DMS79 treated with DMSO at 0.1 percent for 48 hours (cell line): ENCODE measurements at places on chromosomes 4 and X.

DNA sequence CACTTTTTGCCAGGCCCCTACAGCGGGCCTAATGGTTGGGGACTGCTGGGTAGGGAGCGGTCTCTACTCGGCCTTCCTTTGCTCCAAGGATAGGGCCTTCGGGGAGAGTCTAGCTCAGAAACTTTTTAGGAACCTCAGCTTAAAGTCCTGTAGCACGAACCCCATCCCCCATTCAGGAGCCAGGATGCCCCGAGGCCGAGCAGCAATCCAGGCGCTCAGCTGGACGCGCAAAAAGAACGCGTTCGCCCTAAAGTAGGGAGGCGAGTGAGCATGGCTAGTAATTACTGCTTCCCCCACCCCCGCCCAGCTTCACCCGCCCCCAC lies 9.7 kb downstream of the POU4F2 start:
- DNase-seq: no peak

- no peak for DNase-seq
Observed at GRCh38 chrX:106959901-106960300, 39.7 kb downstream of the CLDN2 start.

- peak; percentile 48 for DNase-seq
Observed at GRCh38 chr4:170138580-170139194, 48.9 kb upstream of the AADAT start.

DNA sequence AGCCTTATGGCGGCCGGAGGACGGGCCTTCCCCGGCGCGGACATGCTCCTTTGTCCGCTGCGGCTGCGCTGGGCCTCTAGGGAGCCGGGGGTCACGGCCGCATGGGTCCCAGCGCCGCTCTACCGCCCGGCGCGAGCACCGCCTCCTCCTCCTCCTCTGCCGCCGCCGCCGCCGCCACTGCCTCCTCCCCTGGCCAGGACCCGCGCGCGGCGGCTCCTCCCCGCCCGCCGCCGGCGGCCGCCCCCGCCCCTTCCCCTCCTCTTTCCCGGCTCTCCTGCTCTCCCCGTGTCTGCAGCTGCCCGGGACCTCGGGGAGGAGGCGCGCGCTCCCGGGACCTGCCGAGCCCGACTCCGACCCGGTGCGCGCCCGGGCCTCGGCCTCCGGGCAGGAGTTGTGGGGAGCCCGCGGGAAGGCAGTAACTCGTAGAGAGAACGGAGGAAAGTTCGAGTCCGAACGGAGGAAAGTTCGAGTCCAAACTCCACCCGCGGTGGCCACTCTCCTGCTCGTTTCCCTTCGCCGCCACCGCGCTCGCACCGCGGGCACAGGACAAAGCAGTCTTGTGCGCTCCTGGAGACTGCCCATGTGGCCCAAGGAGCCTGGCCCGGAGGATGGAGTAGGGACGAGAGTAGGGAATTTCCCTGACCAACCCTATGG lies at the start of gene ADGRA3:
ADGRA3 (minus strand) TSS at position 179 of the 654 bp plus-strand sequence. CDS start 282 bp downstream, outside the sequence.
- peak; percentile 24 for DNase-seq
